Retina (tissue), 1 donor: ENCODE measurements at places on chromosomes 6 and 20.

DNA sequence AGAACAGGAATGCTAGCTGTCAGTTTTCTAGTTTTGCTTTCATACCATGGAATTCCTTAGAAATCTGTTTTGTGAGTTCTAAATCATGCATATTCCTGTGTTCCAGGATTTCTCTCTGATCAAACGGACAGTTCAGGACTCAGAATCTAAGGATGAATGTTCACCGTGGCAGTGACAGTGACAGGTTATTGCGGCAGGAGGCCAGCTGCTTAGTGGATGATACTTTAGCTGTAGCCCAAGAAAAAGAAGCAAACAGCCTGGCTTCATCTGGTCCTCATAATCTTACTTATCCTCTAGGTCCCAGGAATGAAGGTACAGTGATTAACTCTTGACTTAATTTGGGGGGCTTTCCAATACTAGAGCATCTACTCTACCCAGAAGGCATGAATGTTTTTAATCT, 27.1 kb downstream of the KCTD20 start:
- DNase-seq, result no peak

DNA sequence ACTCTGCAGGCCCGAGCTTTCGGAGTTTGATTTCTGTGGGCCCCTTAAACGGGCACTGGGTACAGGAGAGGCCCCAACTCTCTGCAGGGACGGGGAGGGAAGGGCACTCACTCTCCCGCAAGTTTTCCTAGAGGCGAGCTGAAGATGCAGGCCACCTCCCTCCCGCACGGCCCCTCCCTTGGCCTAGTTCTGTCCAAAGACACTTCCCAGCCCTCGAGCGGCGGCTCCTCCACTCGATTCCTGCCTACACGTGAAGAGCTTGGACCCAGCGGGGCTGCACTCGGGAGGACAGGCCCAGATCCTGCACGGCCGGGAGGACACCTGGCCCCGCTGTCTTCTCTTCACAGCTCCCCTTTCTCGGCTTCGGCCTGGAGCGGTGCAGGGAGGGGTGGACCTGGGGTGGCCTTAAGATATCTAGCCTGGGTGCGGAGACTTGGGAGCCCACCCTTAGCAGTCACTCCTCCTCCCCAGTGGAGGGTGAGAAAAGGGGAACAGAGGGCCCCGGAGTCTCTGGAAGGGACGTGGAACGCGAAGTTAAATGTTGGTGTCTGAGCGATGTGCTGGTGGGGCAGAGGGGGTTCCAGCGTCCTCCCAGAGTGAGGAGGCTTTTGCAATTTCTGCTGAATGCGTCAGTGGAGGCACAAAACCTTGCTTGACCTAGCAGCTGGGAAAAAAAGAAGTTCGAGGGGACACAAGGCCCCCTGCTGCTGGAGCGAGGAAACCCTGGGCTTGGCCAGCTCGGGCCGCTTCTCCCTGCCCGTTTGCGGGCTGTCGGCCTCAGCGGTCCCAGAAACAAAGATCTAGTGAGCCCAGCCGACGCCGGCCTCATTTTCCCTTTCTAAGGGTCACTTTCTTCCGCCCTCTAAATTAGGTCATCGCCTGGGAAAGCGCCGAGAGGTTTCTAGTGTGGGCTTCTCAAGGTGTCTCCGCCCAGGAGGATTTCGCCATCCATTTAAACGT, 4.9 kb downstream of the OLIG3 start:
- peak; percentile 76 for DNase-seq

DNA sequence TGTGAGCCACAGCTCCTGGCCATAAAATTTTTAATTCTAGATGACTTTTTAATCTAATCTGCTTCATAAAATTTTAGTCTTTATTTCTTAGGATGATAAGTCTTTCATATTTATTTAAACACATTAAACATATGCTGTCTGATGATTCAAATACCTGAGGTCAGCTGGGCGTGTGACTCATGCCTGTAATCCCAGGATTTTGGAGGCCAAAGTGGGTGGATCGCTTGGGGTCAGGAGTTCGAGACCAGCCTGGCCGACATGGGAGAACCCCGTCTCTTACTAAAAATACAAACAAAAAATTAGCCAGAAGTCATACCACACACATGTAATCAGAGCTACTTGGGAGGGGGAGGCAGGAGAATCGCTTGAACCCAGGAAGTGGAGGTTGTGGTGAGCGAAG, 53.1 kb downstream of the RBM24 start:
- DNase-seq, result no peak

DNA sequence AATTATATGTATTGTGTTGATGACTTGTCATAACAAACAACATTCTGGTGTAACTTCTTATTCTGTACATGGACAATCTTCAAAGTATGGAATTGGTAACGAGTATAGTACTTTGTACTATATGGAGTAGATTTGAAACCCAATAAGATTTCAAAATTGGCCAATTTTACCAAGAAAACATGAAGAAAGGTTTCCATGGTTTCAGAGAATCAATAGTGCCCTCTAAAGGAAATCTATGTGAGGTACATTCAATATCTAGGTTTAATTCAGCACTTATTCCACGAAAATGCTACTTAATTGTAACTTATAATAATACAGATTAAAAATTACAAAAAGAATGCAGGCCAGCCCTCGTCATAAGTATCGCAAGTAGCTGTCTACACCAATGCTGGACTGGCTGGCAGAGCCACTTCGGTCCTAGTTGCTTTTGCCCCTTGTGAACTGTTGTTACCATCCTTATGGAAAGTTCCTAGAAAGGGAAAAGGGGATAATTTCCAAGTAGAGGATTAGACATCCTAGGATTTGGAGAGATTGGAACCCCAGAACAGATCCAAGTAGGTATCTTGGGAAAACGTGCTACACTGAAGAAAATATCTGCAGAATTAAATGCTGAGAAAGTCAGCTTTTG, 70.9 kb downstream of the LCA5 start:
- peak; percentile 19 for DNase-seq

DNA sequence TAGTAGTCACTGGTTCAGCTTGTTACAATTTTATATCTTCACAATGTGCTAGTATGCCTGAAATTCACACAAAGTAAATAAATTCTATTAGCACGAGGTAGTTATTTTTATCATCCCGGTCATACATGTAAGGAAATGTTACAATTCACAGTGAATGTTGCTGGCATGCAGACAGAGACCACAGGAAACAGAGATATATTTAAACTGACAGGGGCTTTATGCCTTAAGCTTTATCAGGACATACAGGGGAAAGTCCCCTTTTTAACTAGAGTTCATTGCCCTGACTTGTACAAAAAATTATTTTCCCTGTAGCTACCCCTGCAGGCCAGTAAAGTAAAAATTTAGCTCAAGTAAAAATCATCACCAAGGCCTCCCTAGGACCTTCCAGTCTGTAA, 712.0 kb upstream of the NRSN1 start:
- peak; percentile 24 for DNase-seq

DNA sequence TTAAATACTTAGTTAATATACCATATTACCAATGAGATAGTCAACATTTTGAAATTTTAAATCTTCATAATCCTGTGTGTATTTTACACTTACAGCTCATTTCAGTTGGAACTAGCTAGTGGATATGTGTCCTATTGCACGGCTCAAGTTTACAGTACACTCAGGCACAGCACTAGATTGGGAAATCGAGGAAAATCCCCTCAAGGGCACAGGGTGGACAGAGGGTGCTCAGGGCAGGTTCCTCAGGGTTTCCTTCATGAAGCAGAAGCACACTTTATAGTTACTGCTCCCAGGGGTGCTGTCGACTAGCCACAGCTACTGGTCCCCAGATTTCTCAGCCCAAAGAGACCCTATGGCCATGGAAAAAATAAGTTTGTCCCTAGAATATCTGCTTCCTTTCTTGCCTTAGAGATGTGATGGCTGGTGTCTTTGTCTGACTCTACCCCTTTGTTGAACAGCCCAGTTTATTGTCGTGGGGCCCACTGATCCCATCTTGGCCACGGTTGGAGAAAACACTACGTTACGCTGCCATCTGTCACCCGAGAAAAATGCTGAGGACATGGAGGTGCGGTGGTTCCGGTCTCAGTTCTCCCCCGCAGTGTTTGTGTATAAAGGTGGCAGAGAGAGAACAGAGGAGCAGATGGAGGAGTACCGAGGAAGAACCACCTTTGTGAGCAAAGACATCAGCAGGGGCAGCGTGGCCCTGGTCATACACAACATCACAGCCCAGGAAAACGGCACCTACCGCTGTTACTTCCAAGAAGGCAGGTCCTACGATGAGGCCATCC, 1.5 kb downstream of the BTN2A1 start:
- DNase-seq, result no peak

- no peak for DNase-seq
These were observed 637.4 kb downstream of the MMUT start for GRCh38 chr6:48825501-48826151.

DNA sequence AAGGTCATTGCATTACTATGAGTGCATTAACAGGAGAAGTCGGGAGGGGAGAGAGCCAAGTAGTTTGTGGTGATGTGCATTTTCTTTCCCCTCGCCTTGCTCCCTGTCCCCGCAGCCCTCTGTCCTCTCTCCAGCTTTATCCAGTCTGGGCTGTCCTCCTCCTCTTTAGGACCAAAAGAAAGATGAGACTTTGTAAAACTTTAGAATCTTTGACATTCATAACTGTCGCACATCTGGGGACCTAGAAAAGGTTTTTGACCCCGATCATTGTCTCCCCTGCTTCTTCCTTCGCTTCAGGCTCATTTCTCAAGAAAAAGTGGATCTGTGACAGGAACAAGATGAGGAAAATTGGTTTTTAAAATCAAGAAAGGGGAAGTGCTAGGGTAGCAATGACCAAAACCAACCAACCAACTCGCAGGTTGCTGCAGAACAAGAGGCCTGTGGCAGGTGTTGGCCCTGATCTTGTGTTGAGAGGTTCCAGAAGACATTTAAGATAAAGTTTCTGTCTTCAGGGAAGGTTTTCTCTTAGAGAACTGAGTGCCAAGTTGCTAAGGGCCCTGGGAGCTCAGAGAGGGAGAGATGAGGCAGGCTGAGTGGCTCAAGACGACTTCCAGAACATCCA, 17.6 kb downstream of the SYTL3 start:
- DNase-seq, result no peak
